Activated naive CD4-positive, alpha-beta T cell treated with anti-CD3 and anti-CD28 coated beads, Interleukin-2, amount 50 U/mL, for 72 hours (primary cell): ENCODE measurements at places on chromosomes 5 and 9. TPM values are rescaled to one million over a fixed set of nuclear protein-coding genes. Genes with fewer than 3 reads are reported as not detected.

DNA sequence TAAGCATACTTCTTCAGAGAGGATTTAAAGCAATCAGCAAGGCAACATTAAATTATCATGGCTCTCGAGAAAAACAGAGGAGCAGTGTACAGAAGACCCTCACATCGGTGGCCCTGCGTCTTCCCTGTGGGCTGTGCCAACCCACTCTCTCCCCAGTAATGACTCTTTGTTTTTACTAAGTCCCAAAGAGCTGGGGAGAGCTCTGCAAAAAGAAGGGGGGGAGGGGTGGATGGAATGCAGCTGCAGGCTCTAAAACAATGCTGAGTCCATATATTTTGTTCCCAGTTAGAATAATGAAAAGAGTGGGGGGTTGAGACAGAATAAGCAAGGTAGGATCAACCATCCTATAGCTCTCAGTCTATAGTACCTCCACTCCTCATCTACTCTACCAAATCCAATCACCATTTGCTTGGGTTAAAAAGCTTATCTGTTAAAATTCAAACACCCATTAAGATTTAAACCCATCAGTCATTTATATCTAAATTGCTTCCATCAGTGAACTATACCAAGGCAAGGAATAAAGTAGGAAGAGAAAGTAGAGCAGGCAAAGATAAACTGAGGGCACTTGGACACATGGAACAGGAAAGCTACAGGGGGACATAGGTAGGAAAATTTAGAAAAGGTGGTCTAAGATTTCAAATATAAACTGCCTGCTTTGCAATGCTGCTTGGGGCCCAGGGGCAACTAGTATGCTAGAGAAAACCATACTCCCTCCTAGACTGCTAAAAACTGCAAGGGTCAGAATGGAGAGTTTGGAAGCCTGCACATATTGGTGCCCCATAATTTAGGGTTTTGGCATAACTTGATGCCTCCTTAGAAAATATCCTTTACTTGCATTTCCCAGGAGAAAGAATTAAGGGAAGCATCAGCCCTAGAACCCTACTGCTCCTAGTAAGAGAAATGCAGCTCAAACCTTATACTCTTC lies 20.6 kb downstream of the ELL2 start:
- no peak for DNase-seq

DNA sequence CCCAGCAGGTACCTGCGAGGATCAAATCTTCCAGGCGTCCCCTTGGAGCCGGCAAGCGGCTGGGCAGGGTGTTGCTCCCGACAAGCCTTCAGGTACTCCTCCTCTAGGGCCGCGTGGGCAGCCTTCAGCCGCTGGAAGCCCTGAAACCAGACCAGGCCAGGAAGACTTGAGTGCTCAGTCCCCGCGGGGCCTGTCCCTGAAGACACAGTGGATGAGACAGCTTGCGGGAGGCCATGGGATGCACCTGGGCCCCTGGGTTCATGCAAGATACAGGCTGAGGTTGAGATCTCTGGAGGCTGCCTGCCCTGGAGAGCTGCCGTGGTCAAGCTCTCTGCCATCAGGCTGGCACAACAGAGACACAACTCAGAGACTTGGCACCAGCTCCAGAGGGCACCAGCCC lies 25.4 kb downstream of the AKNA start:
- no peak for DNase-seq

GRCh38 chr5:43066799-43067741 lies 27.0 kb upstream of the ANXA2R start:
- DNase-seq: peak; percentile 94

DNA sequence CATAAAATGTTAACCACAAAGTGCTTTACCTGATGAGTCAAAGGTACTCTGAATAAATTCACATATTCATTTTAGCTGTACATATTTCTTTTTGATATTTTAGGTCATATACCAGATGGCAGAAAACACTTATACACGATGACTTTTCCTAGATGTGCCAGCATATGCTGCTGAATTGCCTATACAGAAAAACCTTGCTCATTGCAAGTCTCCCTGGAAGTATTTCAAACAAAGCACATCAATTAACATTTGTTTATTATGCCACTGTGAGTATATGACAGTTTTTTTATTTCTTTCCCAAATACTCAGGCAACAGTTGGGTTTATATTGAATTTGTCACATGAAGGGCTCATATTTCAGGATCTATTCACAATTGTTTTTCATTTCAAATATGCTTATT lies 180.8 kb downstream of the TMEM232 start:
- no peak for DNase-seq

DNA sequence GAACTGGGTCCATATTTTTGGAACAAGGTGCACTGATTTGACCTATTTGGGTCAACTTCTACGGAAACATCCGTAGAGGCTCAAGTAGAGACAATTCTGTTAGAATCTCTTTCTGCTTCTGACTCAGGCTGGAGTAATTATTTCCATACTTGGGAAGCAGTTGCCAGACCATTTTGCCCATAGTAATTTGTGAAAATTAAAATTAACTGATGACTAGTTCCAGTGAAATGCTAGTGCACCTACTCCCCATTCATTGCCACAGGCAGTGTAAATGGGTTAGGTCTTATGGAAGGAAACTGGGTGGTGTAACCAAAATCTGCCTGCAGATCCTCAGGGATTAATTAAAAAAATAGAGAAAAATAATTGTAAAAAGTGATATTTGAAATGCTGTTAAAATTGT lies 201.1 kb downstream of the TENT4A start:
- DNase-seq: no peak

DNA sequence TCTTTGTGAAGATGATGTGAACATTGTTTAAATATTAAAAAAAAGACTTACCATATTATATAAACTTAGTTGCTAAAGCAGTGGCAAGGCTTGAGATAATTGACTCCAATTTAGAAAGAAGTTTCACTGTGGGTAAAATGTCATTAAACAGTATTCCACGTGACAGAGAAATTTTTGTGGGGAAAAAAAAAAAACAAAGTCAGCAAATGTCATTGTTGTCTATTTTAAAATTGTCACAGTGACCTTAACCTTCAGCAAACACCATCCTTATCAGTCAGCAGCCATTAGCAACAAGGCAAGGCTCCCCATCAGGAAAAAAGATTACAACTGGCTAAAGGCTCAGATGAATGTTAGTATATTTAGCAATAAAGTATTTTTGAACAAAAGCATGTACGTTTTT lies 99.3 kb upstream of the CDH18 start:
- no peak for DNase-seq

DNA sequence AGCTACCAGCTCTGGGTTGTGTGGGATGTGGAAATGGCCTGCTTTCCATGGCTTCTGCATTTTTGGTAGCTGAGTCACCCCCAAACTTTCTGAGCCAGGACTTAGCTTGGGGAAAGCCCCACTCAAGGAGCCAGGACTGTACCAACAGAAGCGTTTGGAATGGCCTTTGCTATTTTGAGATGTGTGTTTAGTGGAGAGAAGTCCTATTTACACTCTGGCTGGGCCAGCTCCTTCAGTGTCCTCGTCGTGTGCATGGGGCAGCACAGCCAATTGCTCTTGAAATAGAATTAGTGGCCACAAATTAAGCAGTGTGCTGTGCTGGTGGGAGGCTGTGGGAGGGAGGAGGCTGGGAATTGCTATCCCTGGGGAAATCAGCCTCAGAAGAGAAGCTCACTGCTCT lies 51.6 kb downstream of the ENTREP1 start:
- no peak for DNase-seq

DNA sequence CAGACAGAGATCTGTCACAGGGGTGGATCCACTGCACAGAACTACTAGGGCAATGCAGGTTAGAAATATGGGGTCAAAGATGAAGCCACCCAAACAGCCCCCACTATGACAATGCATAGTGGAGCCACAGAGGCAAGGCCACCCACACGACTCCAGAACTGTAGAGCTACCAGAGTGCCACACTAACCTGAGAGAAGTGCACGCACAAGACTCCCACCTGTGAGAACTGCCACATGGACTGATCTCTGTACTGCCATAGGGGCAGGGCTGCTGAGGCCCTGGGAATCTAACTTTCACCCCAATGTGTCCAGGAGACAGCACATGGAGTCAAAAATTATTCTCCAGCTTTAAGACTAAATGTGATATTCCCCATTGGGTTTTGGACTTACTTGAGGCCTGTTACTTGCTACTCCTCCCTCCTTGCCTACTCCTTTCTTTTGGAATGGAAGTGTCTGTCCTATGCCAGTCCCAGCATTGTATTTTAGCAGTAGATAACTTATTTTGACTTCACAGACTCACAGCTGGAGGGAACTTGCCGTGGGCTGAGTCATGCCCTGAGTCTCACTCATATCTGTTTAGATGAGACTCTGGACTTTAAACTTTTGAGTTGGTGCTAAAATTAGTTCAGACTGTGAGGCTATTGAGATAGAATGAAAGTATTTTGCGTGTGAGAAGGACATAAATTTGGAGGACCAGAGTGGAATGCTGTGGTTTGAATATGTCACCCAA lies 853.3 kb downstream of the MAT2B start:
- no peak for DNase-seq

DNA sequence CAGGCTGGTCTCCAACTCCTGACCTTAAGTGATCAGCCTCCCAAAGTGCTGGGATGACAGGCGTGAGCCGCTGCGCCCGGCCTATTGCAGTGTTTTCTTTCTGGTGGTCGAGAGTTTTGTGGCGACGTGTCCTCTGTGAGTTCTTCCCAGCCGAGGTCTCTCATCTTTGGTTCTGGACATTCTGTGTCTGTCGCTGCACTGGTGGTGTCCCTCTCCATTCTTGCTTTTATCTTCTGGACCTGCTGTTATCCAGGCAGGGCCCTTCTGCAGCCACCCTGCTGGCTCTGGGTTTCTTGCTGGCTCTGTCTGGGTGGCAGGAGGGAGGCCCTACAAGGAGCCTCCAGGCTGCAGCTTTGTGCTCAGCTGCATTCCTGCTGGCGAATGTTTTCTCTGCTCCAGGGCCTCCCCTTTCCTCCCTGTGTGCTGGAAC lies 49.1 kb upstream of the EXOC3 start:
- DNase-seq: peak; percentile 48

GRCh38 chr5:128469912-128470311 lies 68.1 kb downstream of the FBN2 start:
- no peak for DNase-seq

DNA sequence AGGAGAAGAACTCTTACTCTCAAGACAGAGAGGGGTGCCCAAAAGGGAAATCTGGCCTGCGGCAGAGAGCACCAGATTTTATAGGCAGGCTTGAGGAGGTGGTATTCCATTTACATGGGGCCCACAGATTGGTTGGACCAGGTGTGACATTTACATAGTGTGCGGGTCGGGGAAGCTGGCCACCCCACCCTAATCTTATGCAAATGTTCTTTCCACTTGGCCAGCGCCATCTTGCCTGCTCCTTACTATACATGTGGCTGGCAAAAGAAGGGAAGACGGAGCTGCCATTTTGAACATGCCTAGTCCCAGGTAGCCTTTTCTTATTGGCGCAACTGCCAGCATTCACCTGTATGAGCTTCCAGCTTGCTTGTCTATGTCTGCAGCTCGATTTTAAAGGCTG lies 34.8 kb downstream of the PLEKHG4B start:
- DNase-seq: no peak

FREM1 gene
- not detected for total RNA-seq

IFNA5 gene
- not detected for total RNA-seq

PCDHA10 gene
- not detected for total RNA-seq

ZNG1E gene
- total RNA-seq: 89.9 TPM

SLC4A9 gene
- total RNA-seq: 0.41 TPM

CHSY3 gene
- not detected for total RNA-seq

LCN1 gene
- total RNA-seq: not detected

EIF4E1B gene
- total RNA-seq: not detected

IL17B gene
- total RNA-seq: not detected

RAD17 gene
- 29.7 TPM for total RNA-seq
